Left renal cortex interstitium (tissue), 4 donors: ENCODE measurements at places on chromosomes 6 and 20. TPM values are rescaled to one million over a fixed set of nuclear protein-coding genes. Genes with fewer than 3 reads are reported as not detected.

Gene DCDC2
- 111 TPM for polyA plus RNA-seq

Gene CD24
- 929 TPM for polyA plus RNA-seq

Gene GINS1
- 17.5 TPM for polyA plus RNA-seq

- DNase-seq, result no peak
These were observed 28.8 kb upstream of the CD164 start for GRCh38 chr6:109411034-109411433.

GRCh38 chr6:53647462-53648094, 18.0 kb downstream of the KLHL31 start:
- no peak for DNase-seq

GRCh38 chr6:36269834-36270705, at the start of gene PNPLA1:
TSS of gene PNPLA1 (plus strand) at chr6:36270060. CDS start at chr6:36270460, 400 bp downstream.
- DNase-seq, result no peak

DNA sequence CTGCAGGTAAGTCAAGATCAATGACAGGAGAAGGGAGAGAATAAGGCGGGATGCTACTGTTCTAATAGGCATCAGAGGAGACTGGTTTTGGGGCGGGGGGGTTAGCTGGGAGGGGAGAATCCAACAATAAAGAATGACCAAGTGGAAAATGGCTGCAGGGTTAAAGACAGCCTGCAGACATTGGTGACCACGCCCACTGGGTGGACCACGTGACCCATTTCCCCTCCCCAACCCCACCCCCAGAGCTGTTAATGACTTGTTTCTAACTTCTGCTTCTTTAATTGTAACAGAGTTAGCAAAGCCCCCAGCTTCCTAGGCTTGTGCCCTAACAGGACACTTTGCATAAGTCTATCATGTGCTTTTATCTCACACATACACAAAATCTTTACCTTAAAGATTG, 344.5 kb downstream of the KIF16B start:
- DNase-seq, result no peak

DNA sequence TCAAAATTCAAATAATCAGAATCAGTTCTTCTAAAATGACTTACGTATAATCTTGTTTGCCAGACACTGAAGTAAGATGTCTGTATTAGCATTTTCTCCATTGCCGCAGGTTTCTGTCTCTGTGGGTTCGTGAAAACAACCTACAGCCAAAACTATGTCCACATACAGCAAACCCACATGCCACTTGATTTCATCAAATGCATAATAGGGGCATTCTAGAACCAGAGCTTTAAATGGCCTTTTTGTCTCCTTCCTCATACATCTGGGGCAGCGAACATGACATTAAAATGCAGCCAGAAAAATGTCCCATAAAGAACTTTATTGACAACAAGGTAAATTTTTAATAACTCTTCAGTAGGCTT, 90.2 kb upstream of the QKI start:
- DNase-seq, result no peak

- DNase-seq, result no peak
These were observed 12.2 kb downstream of the BACH2 start for GRCh38 chr6:90284236-90285041.
